Esophagus (tissue), 2 donors: ENCODE measurements at places on chromosomes 3 and 15. TPM values are rescaled to one million over a fixed set of nuclear protein-coding genes. Genes with fewer than 3 reads are reported as not detected.

RTP1 gene
- polyA plus RNA-seq = not detected

C3orf85 gene
- polyA plus RNA-seq = not detected

NBEAL2 gene
- 211 TPM for polyA plus RNA-seq

HRG gene
- polyA plus RNA-seq = not detected

LDHAL6B gene
- not detected for polyA plus RNA-seq

CACNA1D gene
- 0.61 TPM for polyA plus RNA-seq

FOXL2 gene
- polyA plus RNA-seq = not detected

EFHB gene
- 1.7 TPM for polyA plus RNA-seq

PDZRN3 gene
- 17.2 TPM for polyA plus RNA-seq
